ENCODE measurements at places on chromosomes 7 and 10.

GRCh38 chr7:35286422-35286821, 32.5 kb upstream of the TBX20 start:
- no peak for DNase-seq

DNA sequence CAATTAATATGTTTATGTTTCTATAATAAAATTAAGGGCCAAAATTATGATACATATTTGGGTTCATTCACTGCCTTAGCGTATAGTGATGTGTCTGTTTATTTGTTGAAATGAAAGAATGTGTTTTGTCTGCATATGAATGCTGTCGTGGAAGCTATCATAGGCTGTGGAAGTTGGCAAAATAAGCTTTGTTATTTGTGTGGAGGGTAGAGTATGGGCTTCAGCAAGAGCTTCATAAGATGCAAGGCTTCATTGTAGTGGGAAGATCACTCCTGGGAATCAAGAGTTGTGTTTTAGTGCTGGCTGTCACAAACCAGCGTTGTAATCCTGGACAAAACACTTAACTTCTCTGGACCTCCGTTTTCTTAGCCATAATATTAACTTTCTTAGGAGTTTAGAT, 2.5 kb downstream of the SLK start:
- DNase-seq: no peak

DNA sequence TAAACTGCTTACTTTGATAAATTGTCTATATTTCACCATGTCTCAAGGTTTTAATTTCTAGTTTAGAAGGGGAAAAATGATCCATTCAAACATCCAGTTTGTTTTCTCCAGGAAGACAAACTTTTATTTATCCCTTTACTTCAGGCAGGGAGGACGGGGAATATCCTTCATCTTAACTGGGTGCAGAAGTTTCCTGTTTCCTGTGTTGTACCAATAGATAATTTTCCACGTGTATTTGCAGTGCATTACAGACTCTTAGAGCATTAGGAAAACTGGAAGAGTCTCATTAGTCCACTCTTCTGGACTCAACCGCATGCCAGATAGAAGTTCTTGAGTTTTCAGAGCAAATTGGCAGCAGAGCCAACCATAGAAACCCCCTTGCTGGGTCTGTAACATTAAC, 39.4 kb upstream of the PIP4K2A start:
- no peak for DNase-seq

DNA sequence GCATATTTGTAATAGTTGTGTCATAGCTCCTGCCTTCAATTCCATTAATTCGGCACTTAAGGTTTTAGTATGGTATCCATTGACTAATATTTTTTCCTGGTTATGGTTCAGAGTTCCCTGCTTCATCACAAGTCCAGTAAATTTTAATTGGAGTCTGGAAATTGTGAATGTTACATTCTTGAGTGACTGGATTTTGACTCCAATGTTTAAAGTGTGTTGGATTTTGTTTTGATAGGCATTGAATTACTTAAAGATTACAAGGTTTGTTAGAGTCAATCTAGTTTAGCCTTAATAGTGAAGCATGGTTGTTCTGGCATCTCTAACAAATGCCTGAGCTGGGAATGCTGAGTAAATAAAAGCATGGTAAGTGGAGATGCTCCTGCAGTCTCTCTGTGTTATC, 326.6 kb upstream of the IGFBP3 start:
- DNase-seq: no peak

- no peak for DNase-seq
Observed at GRCh38 chr10:126671402-126671975, 996 bp upstream of the C10orf90 start.

GRCh38 chr7:98238976-98239375, 13.1 kb downstream of the TECPR1 start:
- no peak for DNase-seq

DNA sequence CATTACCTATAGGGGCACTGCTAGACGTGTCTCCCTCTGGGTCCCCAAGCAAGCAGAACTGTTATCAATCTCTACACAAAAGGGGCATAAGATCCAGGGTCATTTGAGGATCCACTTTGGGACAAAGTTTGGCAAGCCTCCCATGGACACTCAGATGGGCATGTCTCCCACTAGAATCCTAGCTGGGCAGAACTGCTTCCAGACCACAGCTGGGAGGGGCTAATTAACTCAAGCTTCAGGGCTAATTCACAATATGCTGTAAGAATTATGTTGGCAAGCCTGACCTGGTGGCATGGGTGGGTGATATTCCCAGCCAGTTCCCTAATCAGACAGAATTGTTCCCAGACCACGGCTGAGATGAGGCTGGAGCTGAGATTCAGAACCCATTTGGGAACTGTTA, 738.4 kb upstream of the FZD8 start:
- no peak for DNase-seq

DNA sequence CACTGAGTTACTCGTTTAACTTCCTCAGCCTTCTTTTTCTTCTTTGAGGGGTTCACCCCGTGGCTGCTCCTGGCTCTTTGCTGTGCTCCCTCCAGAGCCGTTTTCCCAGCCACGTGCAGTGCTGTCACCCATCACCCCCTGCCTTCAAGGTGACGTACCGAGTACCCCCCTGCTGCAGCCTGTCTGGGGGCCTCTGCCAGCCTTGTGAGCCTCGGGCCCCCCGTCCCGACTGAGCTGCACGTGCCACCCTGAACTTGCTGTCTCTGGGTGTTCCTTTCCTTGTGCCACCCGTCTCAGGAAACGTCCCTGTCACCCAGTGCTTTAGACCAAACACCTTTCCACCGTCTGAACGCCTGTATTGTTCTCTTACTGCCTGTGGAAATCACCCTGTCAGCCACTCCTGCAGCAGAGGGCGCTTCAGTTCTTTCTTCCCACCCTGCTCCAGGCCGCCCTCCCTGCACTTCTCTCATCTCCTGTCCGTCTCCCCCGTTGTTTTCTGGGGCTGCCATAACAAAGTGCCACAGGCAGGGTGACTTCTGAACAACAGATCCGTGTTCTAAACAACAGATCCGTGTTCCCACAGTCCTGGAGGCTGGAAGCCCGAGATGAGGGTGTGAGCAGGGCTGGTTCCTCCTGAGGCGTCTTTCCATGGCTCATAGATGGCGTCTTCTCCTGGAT, 44.6 kb downstream of the WDR37 start:
- no peak for DNase-seq

GRCh38 chr7:50022451-50022850, 70.6 kb downstream of the ZPBP start:
- no peak for DNase-seq

DNA sequence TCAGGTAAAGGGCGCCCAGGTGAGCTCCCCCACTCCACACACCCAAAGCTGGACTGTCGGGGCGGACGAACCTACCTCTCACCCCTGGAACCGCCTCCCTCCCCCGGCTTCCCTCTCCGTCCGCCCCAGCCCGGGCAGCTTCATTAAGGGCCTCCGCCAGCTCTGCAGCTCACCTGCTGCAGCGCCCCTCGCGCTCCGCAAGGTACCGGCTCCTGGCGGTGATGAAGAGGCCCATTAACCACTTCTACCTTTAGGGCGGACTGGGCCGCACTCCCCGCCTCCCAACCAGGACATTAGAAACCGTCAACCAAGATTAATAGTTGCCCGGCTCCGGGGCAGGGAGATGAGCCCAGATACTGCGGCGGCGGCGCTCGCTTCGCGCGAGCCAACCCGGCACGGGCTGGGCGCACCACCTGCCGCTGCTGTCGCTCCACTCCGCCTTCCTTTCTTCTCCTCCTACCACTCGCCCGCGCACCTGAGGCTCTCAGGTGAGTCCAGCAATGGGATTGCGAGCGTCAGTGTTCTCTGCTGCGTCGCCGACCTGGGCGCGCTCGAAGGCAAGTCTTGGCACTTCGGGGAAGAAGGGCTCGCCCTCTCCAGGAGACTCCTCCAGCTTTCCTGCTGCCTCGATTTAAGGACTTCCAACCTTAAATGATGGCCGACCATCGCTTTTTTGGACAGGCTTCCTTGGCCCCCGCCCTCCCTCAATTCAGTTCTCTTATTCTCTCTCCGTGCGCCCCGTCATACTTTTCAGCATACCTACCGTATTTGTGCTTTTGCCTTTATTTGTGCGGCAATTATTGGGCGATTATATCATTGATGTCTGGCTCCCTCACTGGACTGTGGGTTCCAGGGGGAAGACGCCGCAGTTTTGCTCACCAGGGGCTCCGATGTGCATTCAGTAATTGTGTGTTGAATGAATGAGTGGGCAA, 13.6 kb upstream of the KAZALD1 start:
- DNase-seq: no peak

DNA sequence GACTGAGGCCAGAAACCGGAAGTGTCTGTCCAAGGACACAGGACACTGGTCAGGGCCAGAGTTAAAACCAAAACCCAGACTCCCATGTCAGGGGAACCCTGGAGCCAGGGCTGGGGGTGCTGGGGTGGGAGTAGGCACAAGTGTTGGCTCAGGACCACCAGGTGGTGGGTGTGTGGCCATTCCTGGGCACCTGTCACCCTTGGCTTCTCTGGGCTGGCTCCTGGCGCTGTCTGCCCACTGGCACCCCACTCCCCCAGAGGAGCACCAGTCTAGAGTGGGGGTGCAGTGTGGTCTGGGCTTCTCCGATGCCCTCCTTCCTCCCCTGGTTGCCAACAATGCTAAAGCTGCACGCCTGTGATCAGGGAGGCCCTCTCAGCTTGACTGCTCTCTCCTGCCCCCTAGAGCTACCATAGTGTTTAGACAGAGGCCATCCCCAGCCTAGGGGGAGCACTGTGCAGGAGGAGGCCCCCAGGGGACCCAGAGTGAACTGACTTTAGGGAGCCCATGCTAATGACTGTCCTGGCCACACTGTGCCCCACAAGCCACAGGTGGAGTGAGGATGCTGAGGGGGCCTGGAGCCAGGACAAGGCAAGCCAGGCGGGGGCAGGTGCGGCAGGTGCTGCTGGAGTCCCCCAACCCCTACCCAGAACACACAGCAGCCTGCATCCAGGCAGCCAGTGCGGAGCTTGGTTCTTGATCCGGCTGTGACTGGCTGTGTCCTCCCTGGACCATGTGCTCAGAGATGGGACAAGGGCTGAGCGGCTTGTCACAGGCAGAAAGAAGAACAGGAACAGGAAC, 11.0 kb downstream of the RASGEF1A start:
- DNase-seq: no peak

DNA sequence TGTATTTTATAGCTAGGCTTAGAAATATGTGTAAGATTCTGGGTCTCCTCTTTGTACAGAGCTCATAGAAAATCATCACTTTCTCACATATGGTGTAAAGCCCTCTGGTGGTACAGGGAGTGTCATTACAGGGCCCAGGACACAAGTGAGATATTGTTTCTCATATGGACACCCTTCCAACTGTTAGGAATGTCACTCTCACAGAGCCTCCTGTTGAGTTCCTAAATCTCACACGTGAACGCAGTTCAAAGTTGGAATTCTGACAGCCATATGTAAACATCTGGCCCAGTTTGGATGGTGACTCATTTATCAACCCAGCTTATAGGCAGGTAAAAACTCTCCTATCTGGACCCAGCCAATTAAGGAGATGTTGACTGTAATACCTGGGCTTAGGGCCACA, 35.4 kb upstream of the ZNF107 start:
- DNase-seq: no peak

- DNase-seq: no peak
Observed at GRCh38 chr7:155665957-155666287, 21.5 kb downstream of the RBM33 start.

DNA sequence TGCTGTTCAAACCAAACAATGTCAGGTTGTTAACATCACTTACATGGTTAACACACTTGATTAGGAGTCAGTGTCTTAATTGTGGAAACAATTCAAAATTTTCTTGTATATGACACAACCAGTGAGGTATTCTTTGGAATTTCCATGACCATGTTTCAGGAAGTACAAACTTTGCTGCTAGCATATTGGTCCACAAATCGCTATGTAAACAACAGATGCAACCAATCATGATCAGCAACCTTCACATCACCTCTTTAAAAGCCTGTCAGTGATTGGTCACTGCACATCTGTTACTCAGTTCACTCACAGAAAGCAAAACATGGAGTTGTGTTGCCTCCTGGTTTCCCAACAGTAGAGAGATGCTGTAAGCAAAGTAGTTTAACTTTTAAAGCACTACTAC, 108.9 kb upstream of the FAM3C start:
- no peak for DNase-seq

DNA sequence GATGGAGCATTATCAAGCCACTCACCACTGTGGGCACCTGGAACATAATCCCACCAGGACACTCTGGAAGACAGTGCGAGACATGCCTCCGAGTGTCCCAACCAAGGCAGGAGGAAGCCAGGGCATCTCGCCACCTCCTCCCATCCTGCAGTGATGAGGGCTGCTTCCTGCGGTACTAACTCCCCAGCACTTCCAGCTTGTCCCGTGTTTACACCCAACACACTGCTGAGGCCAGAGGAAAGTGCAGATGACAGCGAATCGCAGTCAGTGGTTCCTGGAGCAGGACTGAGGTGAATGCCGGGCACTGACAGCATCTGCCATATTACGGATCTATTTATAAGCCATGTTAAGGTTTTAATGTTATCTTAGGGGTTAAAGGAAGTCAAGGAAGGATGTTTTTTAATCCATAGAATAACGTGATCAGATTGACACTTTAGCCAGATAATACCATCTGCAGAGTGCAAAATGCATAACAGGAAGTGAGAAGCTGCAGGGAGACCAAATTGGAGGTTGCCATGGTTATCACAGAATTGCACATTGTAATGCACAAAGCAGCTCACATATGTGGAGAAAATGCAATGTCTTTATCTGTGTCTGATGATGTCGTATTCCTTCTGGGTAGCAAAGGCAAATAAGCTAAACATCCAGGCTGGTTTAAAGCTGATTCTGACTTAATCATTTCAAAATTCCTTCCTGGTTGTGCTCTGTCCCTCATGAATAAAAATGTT, 314.1 kb upstream of the C7orf33 start:
- DNase-seq: no peak

DNA sequence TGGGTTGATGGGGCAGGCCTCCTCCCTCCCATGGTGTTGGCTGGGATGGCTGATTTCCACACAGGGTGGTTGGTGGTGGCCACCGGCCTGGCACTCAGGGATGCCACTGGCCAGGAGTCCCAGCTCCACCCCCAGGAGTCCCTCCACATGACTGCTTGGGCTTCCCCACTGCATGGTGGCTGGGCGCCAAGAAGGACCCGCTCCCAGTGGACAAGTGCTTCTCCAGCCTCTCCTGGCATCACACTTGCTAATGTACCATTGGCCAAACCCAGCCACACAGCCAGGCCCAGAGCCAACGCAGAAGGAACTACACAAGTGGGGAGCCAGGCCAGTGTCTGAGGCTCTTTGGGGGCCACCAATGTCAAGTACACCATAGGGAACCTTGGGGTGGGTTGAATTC, 73.6 kb upstream of the DNAAF5 start:
- DNase-seq: no peak

GRCh38 chr10:47115322-47115721, 184.7 kb upstream of the GDF10 start:
- no peak for DNase-seq

GRCh38 chr10:49597426-49598163, 12.5 kb upstream of the SLC18A3 start:
- no peak for DNase-seq

- DNase-seq: no peak
Observed at GRCh38 chr7:11436773-11437524, 395.0 kb downstream of the THSD7A start.

Data from activated CD8-positive, alpha-beta memory T cell treated with anti-CD3 and anti-CD28 coated beads for 48 hours (primary cell).